ENCODE measurements at places on chromosomes 5 and 9.

DNA sequence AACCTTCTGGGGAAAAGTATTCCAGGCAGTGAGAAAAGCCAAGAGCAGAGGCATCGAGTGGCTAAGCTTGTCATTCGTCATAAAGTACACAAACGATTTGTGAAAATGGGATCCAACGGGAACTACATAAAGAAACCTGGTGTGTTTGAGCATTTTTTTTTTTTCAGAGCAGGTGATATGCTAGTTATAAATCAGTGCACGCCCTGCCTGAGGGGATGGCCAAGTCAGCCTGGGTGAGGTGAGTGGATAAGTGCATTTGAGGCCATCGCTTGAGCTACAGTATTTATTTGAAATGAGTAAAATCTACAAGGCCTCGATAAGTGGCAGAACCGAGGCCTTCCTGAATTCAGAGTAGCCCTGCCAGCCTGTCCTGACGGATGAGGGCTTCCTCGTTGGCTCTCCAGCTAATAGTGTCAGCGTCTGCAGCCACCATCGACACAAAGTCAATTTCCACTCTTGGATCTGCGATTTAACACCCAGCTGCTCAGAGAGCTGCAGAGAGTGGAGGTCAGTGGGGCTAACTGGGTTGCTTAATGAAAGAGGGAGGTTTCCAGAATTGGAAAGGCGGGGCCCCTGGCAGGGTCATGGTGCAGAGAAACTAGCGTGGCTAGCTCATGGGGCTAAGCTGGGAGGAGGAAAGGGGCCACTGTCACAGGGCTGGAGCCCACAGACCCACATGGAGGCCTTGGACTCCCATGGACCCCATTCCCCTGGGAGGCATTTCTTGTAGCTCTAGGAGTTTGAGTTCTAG, 27.3 kb downstream of the PPARGC1B start:
- no peak for DNase-seq

DNA sequence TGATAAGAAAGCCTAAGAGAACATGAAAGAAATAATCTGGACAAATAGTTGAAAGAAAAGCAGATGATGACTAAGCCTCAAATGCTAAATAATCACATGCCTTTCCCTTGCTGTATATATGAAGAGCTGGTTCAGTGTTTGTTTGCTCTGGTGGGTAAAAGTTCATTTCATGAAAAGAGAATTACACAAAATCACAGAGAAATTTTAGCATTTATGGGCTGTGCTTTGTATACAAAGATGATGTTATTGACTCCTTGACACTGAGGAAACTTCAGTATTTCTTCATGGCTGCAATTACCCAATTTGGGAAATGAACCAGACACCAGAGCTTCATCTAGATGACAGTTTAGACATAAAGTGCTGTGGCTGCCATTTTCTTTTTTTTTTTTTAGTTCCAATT, 527.2 kb downstream of the NR2F1-AS1 start:
- no peak for DNase-seq

- DNase-seq: no peak
Measured at GRCh38 chr5:88952996-88953643, 70.1 kb upstream of the MEF2C start.

- DNase-seq: no peak
Measured at GRCh38 chr5:150256410-150257064, 33.0 kb downstream of the CAMK2A start.

DNA sequence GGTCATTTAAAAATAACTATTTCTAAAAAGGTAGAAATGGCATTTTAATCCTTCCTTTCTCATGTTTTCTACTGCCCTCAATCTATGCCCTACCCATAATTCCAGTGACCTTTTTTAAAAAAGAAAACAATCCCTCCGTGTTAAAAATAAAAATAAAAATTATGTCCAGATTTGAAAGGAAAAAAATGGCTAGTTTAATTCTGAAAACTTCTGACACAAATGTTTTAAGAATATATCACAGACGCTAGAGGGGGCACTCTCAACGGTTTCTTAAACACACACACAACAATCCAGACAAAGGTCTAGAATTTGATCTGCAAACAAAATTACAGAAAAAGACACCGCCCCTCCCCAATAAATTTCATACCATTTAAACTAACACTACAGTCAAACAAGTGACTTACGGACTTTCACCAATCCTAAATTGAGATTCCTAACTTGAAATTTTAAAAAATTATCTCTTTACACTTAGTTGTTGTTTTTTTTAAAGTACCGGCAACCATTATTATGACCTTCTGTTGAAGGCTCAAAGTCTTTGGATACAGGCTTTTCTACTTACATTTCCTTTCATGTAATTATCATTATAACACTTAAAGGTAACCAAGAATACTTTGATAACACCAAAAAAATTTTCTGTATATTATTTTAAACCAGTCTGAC, 38.2 kb downstream of the CLINT1 start:
- peak; percentile 53 for DNase-seq

DNA sequence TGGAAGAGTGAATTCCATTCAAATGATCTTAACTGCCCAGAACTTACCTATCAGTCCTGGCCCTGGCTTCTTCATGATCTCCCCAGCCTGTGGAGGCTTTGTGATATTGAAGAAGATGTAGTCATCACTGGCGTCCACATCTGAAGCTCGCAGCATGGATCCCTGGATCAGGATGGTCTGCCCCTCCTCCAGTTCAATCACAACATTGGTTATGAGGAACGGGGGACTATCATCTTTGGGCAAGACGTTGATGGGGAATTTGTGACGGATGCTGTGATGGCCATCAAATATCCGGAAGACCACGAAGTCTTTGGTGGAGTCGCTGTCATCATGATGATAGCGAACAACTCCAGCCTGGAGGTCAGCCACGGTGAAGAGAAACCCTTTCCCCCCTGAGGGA, 68.0 kb downstream of the FREM1 start:
- no peak for DNase-seq

DNA sequence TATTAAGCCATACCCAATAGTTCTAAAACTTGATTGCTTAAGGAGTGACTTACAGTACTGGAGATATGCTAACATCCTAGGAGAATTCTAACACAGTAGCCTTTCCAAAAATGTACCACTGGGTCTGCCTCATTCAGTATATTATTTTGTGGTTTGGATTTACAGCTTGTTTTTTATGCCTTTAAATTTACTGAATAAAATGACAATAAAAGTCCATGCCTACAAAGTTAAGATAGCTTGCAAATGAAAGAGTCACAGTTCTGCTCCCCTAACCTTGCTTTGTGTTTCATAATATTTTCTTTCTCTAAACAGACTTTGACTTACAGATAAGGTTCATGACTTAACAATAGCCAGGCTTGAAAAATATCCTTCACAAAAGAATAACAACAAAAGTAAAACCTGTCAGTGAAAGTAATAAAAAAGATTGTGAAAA, 951.1 kb upstream of the NUDT12 start:
- DNase-seq: no peak

GRCh38 chr5:180636403-180637075, 12.9 kb downstream of the FLT4 start:
- DNase-seq: no peak

GRCh38 chr5:180689071-180689694, 39.8 kb upstream of the FLT4 start:
- no peak for DNase-seq

- no peak for DNase-seq
Measured at GRCh38 chr9:34995670-34996060, 6.1 kb downstream of the DNAJB5 start.
